NAMALWA (cell line): ENCODE measurements at places on chromosomes 13 and 19.
A peak's percentile ranks its signal among the peaks of the same experiment; 100 is the strongest.

DNA sequence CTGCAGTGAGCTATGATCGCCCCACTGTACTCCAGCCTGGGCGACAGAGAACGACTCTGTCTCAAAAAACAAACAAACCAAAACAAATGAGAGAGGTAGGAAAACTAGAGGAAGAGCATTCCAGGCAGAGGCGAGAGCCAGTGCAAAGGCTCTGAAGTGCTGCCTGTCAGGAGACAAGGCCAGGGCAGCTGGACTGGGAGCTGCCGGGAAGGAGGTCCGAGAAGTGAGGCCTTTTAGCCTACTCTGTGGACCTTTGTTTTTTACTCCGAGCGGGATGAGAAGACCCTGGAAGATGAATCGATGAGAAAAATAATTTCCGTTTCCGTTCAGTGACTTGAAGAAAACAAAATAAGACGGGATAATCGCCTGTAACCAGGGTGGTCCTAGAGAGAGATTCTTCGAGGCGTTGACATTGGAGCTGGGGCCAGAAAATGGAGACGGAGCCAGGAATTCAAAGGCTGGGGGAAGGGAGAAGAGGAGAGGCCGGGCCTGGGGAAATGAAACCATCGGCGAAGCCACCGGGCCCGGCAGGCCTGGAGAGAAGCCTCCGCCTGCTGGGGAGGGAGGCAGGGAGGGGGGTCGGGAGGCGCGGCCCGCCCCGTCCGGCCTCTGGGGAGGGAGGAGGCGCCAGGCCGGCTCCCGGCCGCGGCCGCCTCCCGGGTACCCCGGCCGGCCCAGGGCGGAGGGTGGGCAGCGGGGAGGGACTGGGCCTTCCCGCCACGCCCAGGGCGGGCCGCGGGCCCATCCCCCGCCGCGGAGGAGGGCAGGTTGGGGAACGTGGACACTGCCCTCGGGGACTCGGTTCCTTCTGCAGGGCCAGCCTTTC lies 7.8 kb upstream of the SERTAD1 start:
- peak; percentile 32 for DNase-seq

DNA sequence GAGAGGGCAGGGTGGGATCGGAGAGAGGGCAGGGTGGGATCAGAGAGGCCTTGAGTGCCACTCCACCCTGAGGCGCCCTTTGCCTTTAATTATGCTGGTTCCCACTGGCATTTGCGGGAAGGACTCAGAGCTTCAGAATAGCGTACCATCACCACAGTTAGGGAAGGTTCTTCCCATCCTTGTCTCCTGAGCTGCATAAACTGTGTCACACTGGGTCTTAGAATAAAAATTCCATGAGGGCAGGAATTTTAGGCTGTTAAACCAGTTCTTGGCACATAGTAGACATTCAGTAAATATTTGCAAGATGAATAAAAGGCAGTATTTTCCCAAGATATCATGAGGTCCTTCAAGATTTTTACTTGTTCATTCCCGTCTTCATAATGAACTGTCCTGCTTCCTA lies 24.4 kb downstream of the PPP2R1A start:
- DNase-seq, result no peak

DNA sequence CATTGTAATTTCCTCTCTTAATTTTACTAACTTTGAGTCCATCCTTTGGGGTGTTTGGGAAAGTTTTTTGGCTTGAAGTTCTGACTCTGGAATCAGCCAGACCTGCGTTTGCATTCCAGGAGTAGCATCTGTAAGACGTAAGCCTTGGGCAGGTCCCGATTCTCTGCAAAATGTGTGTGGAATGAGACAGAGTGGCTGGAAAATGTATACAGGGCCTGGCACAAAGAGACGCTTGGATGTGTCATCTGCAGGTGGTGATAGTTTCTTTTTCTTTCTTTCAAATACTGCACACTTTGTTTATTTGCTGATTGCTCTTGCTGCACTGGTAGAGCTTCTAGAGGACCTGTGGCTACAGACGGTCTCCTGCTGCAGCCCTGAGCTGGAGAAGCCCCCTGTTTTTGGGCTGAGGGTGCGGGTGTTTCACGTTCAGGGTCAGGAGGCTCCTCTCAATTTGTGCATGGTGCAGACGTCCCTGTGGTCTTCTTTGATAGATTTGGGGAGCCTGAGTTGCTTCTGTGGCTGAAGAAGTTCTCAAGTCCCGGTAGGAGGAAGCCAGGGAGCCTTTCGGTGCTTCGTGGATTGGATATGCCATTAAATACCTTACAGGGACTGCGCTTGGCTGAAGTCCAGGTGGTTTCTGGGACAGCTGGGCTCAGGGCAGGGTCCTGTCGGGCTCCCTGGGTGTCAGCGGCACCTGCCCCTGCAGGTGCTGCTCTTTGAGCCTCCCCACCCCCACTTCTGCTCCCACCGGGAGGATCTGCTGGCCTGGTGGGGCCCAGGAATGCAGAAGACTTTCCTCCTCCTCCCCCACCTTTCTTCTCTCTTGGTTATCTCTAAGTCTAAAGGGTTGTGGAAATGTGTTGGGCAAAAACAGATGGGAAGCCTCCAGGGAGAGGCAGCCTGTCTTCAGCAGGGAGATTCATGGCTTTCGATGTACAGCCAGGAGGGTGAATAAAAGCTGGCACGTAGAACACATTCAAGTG lies 44.0 kb upstream of the GAS6 start:
- no peak for DNase-seq

GRCh38 chr19:57689750-57690149 lies 8.0 kb downstream of the ZNF551 start:
- DNase-seq, result no peak

- DNase-seq, result no peak
Measured at GRCh38 chr13:81012031-81012430, 671.1 kb upstream of the SPRY2 start.

DNA sequence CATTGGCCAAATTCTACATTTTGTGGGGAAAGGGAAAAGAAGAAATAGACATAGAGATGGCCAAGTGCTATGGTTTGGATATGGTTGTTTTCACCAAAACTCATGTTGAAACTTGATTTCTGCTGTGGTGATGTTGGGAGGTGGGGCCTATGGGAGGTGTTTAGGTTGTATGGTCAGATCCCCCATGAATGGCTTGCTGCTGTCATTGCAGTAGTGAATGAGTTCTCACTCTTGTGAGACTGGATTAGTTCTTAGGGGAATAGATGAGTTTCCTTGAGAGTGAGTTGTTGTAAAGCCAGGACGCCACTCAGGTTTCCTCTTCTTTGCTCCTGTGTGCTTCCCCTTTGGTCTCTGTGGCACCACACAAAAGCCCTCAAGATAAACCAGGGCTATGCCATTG lies 242.6 kb upstream of the RFC3 start:
- DNase-seq, result no peak

GRCh38 chr13:106489849-106490568 lies 45.5 kb downstream of the EFNB2 start:
- no peak for DNase-seq

DNA sequence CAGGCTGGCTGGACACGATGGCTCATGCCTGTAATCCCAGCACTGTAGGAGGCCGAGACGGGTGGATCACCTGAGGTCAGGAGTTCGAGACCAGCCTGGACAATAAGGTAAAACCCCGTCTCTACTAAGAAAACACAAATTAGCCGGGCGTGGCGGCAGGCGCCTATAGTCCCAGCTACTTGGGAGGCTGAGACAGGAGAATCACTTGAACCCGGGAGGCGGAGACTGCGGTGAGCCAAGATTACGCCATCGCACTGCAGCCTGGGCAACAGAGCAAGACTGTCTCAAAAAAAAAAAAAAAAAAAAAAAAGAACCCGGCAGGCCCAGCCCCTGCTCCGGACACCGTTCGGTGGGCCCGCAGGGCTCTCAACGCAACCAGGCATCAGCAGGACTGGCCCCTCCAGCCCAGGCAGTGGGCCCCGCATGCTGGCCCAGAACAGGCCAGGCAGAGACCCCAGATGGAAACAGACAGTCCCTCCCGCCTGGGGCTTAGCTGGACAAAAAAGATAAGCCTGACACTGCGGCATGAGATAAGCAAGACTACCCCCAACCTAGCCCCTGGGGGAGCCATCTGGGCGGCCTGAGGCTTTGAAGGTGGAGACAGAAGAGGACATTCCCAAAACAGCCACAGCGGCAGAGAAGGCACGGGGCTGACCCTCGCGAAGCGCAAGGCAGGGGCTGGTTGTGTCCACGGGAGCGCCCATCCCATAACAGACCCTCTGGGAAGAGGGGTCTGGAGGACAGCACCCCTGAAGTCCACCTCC lies 11.6 kb downstream of the REXO1 start:
- no peak for DNase-seq

GRCh38 chr13:101915331-101915730 lies 462.9 kb downstream of the ITGBL1 start:
- DNase-seq, result no peak

- peak; percentile 75 for DNase-seq
Measured at GRCh38 chr19:29690842-29691241, 24.2 kb downstream of the C19orf12 start.

GRCh38 chr19:47740866-47741519 lies 4.4 kb upstream of the NOP53 start:
- DNase-seq, result no peak

DNA sequence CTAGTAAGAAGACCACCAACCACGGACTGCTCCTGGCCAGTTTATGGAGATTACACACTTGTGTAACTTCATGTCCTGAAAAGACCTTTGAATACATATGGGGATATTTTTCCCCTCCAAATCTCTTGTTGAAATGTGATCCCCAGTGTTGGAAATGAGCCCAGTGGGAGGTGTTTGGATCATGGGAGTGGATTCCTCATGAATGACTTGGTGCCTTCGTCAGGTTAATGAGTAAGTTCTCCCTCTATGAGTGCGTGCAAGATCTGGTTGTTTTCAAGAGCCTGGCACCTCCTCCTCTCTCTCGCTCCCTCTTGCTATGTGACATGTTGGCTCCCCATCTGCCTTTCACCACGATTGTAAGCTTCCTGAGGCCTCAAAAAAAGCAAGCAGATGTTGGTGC lies 769.0 kb upstream of the SLITRK1 start:
- DNase-seq, result no peak

- DNase-seq, result peak; percentile 67
Measured at GRCh38 chr19:45638930-45639729, at the start of gene EML2. TSS of gene EML2 (minus strand) at chr19:45639397. CDS start at chr19:45639376, 21 bp downstream.

- DNase-seq, result no peak
Measured at GRCh38 chr13:32261567-32261966, 53.6 kb downstream of the ZAR1L start.
